ENCODE measurements at places on chromosomes 6 and 20. TPM values are rescaled to one million over a fixed set of nuclear protein-coding genes. Genes with fewer than 3 reads are reported as not detected.

- no peak for DNase-seq
These were observed 27.8 kb upstream of the SYNDIG1 start for GRCh38 chr20:24441661-24442060.

Gene YTHDF1
- total RNA-seq: 29.8 TPM

GRCh38 chr6:122609881-122610689 is at the start of gene PKIB:
PKIB (plus strand) TSS chr6:122610405; CDS start chr6:122717795, 107,390 bp downstream.
- no peak for DNase-seq

GRCh38 chr20:1818895-1819294 is 76.3 kb upstream of the SIRPA start:
- no peak for DNase-seq

All from esophagus muscularis mucosa (tissue), 4 donors.